A549 treated with AZD2906 at 1 μM for 4 hours (cell line): ENCODE measurements at places on chromosomes 1 and 21. TPM values are rescaled to one million over a fixed set of nuclear protein-coding genes. Genes with fewer than 3 reads are reported as not detected.

Gene HSPA6
- 1.0 to 7.1 TPM (median 1.9 TPM) in 5 replicates for total RNA-seq

Gene AMY1C
- total RNA-seq, result not detected in 5 replicates

Gene PIP5K1A
- 49.3 to 62.2 TPM (median 52.8 TPM) in 5 replicates for total RNA-seq

Gene ANXA9
- total RNA-seq, result 0.56 to 1.0 TPM (median 0.72 TPM) in 5 replicates

Gene NTNG1
- not detected in 5 replicates for total RNA-seq

Gene CCDC27
- not detected in 5 replicates for total RNA-seq

Gene RPE65
- total RNA-seq, result not detected in 5 replicates

Gene FCAMR
- not detected in 5 replicates for total RNA-seq

Gene YRDC
- total RNA-seq, result 11.3 to 18.7 TPM (median 16.4 TPM) in 5 replicates

Gene RPTN
- total RNA-seq, result 0.02 TPM in 2 of 5 replicates, not detected in the others

Gene WDR64
- total RNA-seq, result not detected in 5 replicates

Gene S100B
- not detected in 5 replicates for total RNA-seq

Gene PTPN22
- 0.04 TPM in 1 of 5 replicates, not detected in the others for total RNA-seq

Gene FCRL6
- not detected in 5 replicates for total RNA-seq

Gene TEKT2
- 0.09 TPM in 1 of 5 replicates, not detected in the others for total RNA-seq

Gene CELA2B
- total RNA-seq, result 0.14 to 0.16 TPM in 2 of 5 replicates, not detected in the others

Gene TNNI3K
- not detected in 5 replicates for total RNA-seq

Gene PSRC1
- 16.9 to 22.3 TPM (median 22.2 TPM) in 5 replicates for total RNA-seq

Gene MTARC2
- total RNA-seq, result 10.5 to 13.3 TPM (median 10.8 TPM) in 5 replicates

Gene RIPPLY3
- 0.33 to 0.67 TPM (median 0.54 TPM) in 5 replicates for total RNA-seq

Gene RBM15
- total RNA-seq, result 6.4 to 8.6 TPM (median 7.6 TPM) in 5 replicates

Gene STUM
- not detected in 5 replicates for total RNA-seq

Gene COL9A2
- total RNA-seq, result 0.07 to 0.33 TPM (median 0.23 TPM) in 5 replicates

Gene ERRFI1
- total RNA-seq, result 207 to 260 TPM (median 238 TPM) in 5 replicates

Gene TINAGL1
- 0.31 to 0.72 TPM (median 0.55 TPM) in 5 replicates for total RNA-seq

Gene HUNK
- total RNA-seq, result 1.2 to 1.4 TPM (median 1.3 TPM) in 5 replicates

Gene KIF21B
- 1.2 to 1.9 TPM (median 1.8 TPM) in 5 replicates for total RNA-seq

Gene LRRN2
- total RNA-seq, result 11.3 to 13.5 TPM (median 11.7 TPM) in 5 replicates

Gene USH2A
- not detected in 5 replicates for total RNA-seq

Gene THEMIS2
- total RNA-seq, result 0.53 to 0.81 TPM (median 0.62 TPM) in 5 replicates

Gene GJA5
- total RNA-seq, result 0.02 to 0.07 TPM in 2 of 5 replicates, not detected in the others

Gene CCDC185
- total RNA-seq, result 0.03 to 0.05 TPM (median 0.03 TPM) in 3 of 5 replicates, not detected in the others

Gene CBR3
- total RNA-seq, result 9.9 to 11.6 TPM (median 11.3 TPM) in 5 replicates

Gene TSSK3
- total RNA-seq, result 0.29 TPM in 1 of 5 replicates, not detected in the others

Gene OR2T29
- not detected in 5 replicates for total RNA-seq

Gene S100A10
- total RNA-seq, result 2,226 to 2,594 TPM (median 2,422 TPM) in 5 replicates

Gene ABCG1
- total RNA-seq, result 2.6 to 3.0 TPM (median 2.7 TPM) in 5 replicates

Gene TAF1A
- 7.5 to 11.2 TPM (median 8.7 TPM) in 5 replicates for total RNA-seq

Gene RIMS3
- total RNA-seq, result 0.84 to 1.3 TPM (median 1.2 TPM) in 5 replicates

Gene WNT4
- 0.12 to 0.45 TPM (median 0.30 TPM) in 5 replicates for total RNA-seq

Gene PRAMEF8
- not detected in 5 replicates for total RNA-seq

Gene KIRREL1
- 17.1 to 24.3 TPM (median 21.0 TPM) in 5 replicates for total RNA-seq

Gene PDZK1
- 0.56 to 1.2 TPM (median 0.83 TPM) in 5 replicates for total RNA-seq

Gene TBX15
- total RNA-seq, result 0.02 to 0.08 TPM (median 0.05 TPM) in 4 of 5 replicates, not detected in the other

Gene TGFB2
- total RNA-seq, result 7.9 to 12.7 TPM (median 9.1 TPM) in 5 replicates

Gene FCGR3B
- total RNA-seq, result not detected in 5 replicates

Gene PPIAL4G
- total RNA-seq, result not detected in 5 replicates

Gene KPRP
- not detected in 5 replicates for total RNA-seq

Gene ZYG11A
- total RNA-seq, result 2.3 to 2.7 TPM (median 2.6 TPM) in 5 replicates

Gene NHLH2
- 0.02 TPM in 1 of 5 replicates, not detected in the others for total RNA-seq

Gene SPRR3
- not detected in 5 replicates for total RNA-seq

Gene CHRM3
- total RNA-seq, result 0.01 to 0.09 TPM (median 0.03 TPM) in 5 replicates

Gene GJA9
- 0.03 TPM in 1 of 5 replicates, not detected in the others for total RNA-seq

Gene MAGI3
- 3.7 to 4.1 TPM (median 3.9 TPM) in 5 replicates for total RNA-seq

Gene OBSCN
- total RNA-seq, result 2.9 to 6.1 TPM (median 4.1 TPM) in 5 replicates

Gene DCST1
- 0.05 to 0.07 TPM in 2 of 5 replicates, not detected in the others for total RNA-seq

Gene SEC22B
- 6.8 to 8.3 TPM (median 7.7 TPM) in 5 replicates for total RNA-seq

Gene BRDT
- total RNA-seq, result not detected in 5 replicates

Gene LCE1E
- 0.32 TPM in 1 of 5 replicates, not detected in the others for total RNA-seq
